Pons (tissue), 1 donor: ENCODE measurements at places on chromosomes 7 and 10.
A peak's percentile ranks its signal among the peaks of the same experiment; 100 is the strongest.

GRCh38 chr7:92527300-92528187 lies 776 bp downstream of the PEX1 start:
- DNase-seq = peak; percentile 20

DNA sequence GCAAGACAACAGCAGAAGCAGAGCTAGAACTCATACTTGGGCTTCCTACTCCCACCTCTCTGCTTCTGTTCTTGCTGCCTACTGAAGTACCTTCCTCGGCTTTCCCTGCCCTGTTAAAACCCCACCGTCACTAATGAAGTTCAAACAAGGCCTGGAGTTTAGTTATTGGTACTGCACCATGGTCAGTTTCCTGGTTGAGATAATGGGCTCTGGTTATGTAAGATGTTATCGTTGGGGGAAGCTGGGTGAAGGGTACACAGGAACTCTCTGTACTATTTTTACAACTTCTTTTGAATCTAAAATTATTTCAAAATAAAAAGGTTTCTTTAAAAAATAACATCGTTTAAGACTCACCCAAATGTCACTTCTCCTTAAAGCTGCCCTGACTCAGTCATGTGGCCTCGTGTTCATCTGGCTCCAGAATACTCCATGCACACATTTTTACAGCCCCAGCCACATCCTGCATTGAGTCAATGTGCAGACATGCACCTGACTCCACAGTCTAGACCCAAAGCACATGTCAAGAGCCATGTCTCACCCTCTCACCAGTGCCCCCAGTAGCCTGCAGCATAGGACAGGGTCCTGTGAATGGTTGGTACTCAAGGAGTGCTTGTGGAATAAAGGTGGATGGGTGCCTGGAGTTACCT lies 36.9 kb upstream of the AQP1 start:
- no peak for DNase-seq

GRCh38 chr7:150736864-150737263 lies 354 bp upstream of the GIMAP5 start:
- no peak for DNase-seq

DNA sequence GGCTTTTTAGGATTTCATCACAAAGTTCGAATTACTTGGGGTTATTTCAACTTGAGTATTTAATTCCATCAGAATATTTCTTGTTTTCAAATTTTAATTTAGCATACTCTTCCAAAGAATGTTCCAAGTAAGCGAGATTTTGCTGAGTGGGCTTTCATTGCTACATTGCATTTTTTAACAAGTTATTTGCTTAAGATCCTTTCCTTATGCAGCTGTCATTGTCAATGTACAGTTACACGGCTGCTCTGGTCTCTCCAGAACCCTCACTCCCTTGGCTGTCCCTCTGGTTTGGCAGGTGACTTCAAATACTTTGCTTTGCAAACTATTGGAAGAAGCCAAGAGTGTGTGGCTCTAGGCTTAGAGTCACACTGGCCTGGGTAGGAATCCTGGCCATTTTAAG lies 80.0 kb downstream of the CFAP58 start:
- DNase-seq = no peak

- peak; percentile 9 for DNase-seq
Observed at GRCh38 chr7:3162289-3162688, 118.6 kb upstream of the CARD11 start.

GRCh38 chr10:27716521-27716920 lies 29.1 kb downstream of the MKX start:
- DNase-seq = no peak
